ENCODE measurements at places on chromosomes 4 and X.

GRCh38 chr4:90071289-90072235 lies 55.6 kb upstream of the CCSER1 start:
- no peak for ATAC-seq

- no peak for ATAC-seq
These were observed 383.0 kb upstream of the GALNT7 start for GRCh38 chr4:172785613-172786012.

GRCh38 chr4:174496631-174497432 lies 25.5 kb downstream of the HPGD start:
- ATAC-seq = no peak

GRCh38 chr4:91830681-91831395 lies 472.9 kb upstream of the GRID2 start:
- ATAC-seq = no peak

DNA sequence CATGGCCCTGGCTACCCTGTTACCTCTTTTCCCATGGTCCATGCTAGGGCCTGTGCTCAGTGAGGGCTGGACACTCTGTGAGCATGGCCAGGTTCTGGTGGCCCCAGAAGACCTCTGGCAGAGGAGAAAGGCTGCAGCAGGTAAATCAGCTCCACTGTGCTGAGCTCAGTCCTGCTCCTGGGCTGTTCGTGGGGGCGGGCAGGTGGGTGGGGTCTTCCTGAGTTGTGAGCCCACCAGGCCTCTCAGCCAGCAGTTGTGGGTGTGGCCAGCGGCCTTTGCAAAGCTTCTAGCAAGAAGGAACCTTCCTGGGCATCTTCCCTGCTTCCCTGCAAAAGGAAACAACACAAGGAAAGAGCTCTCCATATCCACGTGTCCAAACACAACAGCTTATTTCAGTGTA lies 85.3 kb upstream of the STX18 start:
- ATAC-seq = no peak

GRCh38 chrX:28552322-28552721 lies 34.9 kb upstream of the IL1RAPL1 start:
- ATAC-seq = no peak

GRCh38 chr4:8768357-8768999 lies 103.2 kb downstream of the HMX1 start:
- no peak for ATAC-seq

DNA sequence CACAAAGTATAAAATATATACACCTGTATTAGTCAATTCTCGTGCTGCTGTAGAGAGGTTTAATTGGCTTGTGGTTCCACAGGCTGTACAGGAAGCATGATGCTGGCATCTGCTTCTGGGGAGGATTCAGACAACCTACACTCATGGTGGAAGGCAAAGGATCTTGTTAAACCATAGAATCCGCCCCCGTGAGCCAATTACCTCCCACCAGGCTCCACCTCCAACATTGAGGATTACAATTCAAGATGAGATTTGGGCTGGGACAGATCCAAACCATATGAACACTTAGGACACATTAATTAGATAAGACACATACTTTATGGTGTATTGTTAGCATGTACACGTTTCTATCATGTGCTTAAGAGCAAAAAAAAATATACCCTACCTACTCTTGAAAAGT lies 22.1 kb upstream of the SORBS2 start:
- ATAC-seq = no peak

DNA sequence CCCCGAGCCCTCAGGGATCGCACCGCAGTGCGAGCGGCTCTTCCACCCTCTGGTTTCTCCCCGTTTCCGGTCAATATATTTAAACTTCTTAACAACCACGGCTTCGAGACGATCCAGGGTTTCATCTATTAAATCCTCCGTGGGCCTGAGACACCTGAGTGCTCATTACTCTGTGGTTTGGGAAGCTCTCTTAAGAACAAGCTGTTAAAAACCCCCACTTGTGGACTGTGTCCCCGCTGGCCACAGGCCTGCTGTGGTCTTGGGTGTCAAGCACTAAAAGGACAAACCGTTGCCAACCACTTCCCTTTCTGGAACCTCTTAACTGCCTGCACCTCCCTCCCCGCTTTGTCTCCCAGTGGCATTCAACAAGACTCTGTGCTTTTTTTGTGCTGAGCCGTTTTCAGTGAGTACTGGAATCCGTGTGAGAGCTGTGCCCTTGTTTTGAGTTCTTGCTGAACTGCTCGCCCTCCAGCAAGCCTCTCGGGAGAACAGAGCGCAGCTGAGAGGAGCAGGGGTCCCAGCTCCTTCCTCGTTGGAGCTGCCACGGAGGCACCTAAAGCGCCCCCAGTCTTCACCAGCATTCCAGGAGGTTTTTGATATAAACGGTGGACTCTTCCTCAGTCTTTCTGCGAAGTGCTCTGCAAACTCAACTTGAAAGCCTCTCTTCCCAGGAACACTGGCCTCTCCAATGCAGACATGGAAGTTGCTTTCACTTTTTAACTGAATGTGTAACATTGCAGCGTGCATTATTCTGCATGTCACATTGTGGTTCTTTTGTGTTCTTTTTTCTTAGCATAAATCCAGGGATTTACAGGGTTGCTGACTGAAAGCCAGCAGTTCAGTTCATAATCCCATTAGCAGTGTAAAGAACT lies 691 bp upstream of the IGFBP7 start:
- ATAC-seq = peak; percentile 29

DNA sequence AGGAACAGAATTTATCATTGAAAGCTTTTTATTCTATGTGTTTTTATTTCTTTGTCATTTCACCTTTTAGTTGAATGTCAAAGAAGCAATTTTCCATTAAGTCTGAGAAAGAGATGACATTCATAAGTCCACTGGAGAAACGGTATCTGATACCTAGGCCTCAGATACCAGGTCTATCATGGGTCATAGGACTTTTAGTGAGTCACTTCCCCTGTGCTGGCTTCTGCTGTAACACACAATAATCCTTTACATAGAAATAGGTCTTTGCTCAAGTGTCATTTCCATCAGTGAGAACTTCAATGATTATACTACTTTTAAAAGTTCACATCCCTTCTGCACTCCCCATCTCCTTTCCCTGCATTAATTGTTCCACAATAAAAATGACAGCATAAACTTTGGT lies 125.5 kb upstream of the ARMCX2 start:
- no peak for ATAC-seq

DNA sequence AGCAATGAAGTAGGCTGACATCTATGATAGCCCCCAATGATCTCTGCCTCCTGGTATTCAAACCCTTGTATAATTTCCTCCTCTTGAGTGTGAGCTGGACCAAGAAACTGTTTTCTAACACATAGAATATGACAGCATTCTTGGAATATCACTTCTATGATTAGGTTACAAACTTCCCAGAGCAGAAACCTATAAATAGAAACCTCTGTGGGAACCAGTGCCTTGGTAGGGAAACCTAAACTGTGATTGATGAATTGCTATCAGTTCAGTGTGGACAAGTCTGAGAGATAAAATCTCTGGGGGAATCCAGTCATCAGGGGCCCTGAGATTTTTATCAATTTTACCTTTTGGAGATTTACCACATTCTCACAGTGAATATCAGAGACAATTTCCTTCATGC lies 756.5 kb upstream of the AGA start:
- ATAC-seq = no peak

GRCh38 chr4:182493377-182493776 lies 250.2 kb downstream of the TENM3 start:
- no peak for ATAC-seq

DNA sequence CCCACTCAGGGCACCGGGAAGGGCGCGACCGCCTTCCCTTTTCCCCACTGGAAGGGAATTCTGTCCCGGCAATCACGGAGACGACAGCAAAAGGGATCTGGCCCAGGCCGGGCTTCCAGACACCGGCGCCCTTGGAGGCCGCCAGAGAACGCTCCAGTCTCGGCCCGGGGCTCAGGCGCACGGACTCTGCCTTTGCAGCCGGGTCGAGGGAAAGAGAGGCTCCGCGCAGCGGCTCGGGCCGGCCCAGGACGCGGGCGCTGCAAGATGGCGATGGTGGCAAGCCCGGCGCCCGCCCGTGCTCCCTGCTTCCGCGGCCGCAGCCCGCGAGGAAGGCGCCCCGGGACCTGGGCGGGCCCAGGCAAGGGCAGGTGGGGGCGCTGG lies 1.1 kb downstream of the CTBP1 start:
- no peak for ATAC-seq

DNA sequence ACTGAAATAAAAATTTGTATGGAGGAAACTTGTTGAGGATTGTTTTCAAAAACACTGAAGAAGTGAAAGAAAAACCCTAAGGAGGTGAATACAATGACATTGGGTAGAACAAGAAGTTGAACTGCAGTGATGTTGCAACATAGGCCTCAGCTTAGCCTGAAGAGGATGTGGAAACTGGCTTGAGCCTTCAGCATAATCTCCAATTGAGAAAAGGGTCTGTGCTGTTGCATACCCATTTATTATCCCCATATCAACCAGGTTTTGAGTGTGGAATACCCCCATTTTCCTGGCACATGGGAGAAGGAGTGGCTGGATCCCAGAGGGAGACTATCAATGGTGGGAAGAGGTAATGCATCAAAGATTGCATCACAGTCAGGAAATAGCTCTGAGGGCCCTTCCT lies 695.0 kb upstream of the HS3ST1 start:
- ATAC-seq = no peak

GRCh38 chr4:80134936-80135701 lies 62.1 kb upstream of the ANTXR2 start:
- no peak for ATAC-seq

DNA sequence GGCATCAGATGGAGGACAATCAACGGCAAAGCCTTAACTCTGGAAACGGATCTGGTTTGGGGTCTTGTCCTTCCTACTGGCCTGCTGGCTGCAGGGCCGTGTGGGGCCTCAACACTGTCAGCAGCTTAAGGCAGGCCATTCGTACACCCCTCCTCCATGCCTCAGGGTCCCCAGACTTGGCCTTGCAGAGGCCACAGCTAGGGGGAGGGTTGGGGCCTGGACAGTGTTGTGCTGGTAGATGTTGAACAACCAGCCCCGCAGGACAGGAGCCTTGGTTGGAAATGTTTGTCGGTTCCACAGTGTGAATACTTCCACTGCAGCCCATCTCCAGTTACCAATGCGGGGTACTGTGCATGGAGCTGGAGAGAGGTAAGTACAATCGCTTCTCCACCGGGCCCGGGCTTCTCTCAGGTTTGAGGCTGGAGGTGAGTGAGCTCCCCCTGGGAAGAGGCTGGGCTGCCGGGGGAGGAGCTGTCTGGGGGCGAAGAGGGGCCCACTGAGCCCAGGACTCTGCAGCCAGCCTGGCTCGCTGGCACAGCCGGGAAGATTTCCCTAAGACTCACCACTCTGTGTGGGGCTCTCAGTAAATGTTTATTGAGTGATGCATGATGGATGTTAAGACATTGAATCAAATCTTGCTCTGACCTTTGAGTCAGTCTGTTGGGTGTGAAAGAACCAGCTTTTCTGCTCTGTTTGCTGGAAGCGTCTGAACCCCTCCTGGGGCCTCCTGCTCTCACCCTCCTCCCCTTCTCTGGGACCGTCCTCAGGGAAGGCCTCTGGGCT lies 19.7 kb upstream of the GPR78 start:
- no peak for ATAC-seq

DNA sequence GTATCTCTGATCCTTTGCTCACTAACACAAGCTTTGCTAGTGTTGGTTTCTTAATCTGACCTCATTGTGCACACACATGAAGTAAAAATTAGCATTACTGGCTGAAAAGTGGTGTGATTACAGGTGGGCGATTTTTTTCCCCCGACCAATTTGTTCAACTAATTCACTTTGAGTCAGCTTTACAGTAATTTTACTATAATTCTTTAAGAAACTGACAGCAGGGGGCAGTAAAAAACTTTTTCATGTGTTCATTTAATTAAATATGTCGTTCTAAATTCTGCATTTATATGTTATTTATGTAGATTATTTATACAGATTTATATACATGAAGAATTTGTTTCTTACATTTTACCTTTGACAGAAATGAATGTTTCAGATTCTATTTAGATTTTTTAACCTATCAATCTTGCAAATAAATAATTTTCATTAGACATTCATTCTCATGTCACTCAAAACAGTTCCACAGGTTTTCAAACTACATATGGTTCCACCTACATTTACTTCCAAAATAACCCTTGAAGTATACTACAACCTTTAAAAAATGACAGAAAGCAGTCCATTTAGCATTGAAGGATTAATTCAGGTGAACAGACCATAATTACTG lies 17.5 kb downstream of the PALLD start:
- ATAC-seq = no peak

GRCh38 chr4:88275949-88276515 lies 8.3 kb downstream of the PPM1K start:
- no peak for ATAC-seq

DNA sequence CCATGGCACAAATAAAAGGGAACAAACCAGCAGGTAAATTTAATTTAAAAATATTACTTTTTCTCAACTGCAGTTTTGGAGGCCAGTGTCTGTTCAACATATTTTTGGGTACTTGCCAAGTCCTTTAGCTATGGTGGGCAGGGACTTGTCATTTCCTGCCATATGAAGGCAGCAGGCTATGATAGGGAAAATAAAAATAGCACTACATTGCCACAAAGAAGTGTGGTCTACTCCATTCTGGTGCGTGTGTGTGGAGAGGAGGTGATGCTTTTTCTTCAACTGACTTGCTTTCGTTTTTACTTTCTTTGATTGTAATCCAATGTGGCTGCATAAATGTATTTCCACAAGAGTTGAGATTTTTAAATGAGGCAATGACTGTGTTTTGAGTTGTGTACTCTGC lies 17.2 kb downstream of the GPR174 start:
- no peak for ATAC-seq

- no peak for ATAC-seq
These were observed 1.3 kb downstream of the SMC1A start for GRCh38 chrX:53421125-53421524.

GRCh38 chrX:155313766-155314165 lies 20.6 kb downstream of the CLIC2 start:
- no peak for ATAC-seq

- ATAC-seq = no peak
These were observed 137.6 kb downstream of the TENM3 start for GRCh38 chr4:182380771-182381181.

DNA sequence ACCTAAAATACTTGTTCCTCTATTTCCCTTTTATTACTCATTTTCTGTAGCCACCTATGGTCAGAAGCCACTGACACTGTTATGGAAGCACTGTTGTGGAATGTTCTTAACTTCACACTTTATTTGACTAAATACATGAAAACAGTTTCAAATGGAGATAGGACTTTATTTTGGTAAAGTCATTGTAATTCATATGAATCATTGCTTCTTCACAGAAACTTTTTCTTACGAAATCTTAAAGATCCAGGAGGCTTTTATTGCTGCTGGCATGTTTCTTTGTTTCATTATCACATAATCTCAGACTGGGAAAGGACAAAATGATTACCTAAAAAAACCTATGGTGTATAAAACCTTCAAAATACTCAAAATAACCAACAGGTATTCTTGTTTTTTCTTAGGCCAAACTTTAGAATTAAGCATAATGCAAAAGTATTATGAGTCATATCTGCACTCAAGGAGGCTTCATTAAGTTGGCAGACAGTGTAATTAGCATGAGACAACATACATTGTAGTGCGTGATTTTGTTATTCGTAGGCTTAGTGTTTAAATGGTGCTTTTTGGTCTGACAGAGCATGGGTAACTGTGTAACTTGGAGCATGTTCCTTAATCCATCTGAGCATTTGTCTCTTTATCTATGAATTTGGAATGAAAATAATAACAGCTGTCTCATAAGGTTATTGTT lies 58.0 kb downstream of the SH3BGRL start:
- ATAC-seq = no peak

- ATAC-seq = no peak
These were observed 177.0 kb downstream of the CAMK2D start for GRCh38 chr4:113584407-113585150.

- ATAC-seq = no peak
These were observed 11.1 kb downstream of the APEX2 start for GRCh38 chrX:55011294-55011693.

- ATAC-seq = no peak
These were observed 60.2 kb downstream of the UGT8 start for GRCh38 chr4:114658776-114659175.

GRCh38 chr4:170106900-170107299 lies 17.1 kb upstream of the AADAT start:
- no peak for ATAC-seq
